ENCODE measurements at places on chromosomes 7 and 10.

DNA sequence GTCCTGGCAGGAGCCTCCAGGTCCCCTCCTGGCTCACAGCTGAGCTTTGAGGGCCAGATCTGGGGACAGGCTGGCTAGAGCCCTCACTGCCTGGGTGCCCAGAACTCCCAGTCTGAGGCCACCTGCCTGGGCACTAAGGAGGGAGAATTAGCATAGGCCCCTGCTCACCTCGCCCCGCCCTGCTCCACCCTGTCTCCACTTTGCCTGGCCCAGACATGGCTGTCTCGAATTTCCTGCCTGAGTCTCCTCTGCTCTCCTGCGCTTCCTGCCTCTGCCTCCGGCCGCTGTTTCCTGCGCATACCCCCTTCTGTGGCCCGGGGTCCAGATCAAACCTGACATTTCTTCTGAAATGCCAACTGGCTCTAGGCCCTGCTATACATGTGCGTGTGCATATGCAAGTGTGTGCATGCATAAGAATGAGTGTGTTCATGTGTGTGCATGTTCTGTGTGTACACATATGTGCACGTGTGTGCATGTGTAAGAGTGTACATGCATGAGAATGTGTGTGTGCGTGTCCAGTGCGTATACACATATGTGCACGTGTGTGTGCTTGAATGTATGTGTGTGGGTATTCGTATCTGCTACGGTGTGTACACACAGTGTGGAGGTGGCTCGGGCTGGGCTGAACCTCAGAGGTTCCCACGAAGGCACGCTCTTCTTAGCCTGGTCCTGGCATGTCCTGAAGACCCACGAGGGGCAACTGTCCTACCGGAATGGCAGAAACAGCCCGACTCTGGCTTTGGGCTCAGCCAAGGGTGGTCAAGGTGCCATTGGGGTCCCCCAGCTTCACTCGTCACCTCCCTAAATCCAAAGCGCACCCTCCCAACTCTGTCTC lies 64.9 kb downstream of the MYL10 start:
- no peak for DNase-seq

GRCh38 chr7:11232462-11232861 lies 258.8 kb downstream of the PHF14 start:
- no peak for DNase-seq

- no peak for DNase-seq
Measured at GRCh38 chr10:33370434-33370930, 36.0 kb upstream of the NRP1 start.

- no peak for DNase-seq
Measured at GRCh38 chr7:47349401-47349800, 232.5 kb downstream of the TNS3 start.

- DNase-seq = no peak
Measured at GRCh38 chr10:78829565-78829964, 239.2 kb upstream of the ZMIZ1 start.

- DNase-seq = no peak
Measured at GRCh38 chr7:23981314-23981713, 271.3 kb downstream of the STK31 start.

DNA sequence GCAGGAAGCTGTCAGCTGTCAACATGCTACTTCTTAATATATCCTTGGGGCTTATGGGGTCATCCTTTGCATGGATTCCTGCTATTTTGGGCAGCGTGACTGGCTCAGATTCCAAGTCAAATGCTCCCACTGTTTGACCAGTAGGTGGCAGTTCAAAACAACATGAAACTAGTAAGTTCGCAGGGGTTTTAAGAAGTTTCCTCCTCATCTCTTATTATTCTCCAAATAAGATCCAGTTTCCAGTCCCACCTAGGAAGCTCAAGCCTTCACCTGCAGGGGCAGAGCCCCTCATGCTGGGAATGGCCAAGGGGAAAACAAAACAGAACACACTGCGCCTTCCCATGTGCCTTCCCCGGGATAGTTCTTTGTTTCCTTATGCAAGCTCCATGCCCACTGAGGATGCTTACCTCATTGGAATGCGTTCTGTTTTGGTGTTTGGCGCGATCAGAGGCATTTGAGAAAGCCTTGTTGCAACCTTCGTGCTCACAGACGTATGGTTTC lies 259.8 kb downstream of the GLI3 start:
- DNase-seq = no peak

GRCh38 chr7:159247910-159248309 lies 103.2 kb upstream of the VIPR2 start:
- no peak for DNase-seq

DNA sequence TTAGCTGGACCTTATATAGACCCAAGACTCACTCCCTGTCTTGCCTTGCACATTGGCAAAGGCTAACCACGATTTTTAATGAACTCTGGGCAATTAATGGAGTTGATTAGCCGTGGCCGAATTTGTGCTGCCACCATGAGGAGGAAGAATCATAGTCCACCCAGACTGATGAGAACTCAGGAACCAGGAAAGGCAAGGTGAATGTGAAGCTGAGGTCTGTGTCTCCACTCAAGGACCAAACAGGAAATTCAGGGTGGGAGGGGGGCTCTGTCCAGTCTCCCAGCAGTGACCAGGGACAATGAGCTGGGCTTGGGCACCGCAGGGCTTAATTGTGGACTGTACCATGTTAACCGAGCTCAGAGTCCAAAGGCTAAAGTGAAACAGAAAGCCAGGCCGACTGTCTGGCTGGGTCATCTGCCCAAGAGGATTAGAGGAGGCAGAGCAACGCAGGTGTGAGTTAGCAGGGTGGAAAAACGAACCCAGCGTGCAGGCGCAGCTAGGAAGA lies 127.0 kb upstream of the JCAD start:
- DNase-seq = no peak

GRCh38 chr10:125124907-125125306 lies 35.5 kb downstream of the CTBP2 start:
- no peak for DNase-seq

GRCh38 chr7:36283711-36284130 lies 105.9 kb upstream of the ANLN start:
- no peak for DNase-seq

DNA sequence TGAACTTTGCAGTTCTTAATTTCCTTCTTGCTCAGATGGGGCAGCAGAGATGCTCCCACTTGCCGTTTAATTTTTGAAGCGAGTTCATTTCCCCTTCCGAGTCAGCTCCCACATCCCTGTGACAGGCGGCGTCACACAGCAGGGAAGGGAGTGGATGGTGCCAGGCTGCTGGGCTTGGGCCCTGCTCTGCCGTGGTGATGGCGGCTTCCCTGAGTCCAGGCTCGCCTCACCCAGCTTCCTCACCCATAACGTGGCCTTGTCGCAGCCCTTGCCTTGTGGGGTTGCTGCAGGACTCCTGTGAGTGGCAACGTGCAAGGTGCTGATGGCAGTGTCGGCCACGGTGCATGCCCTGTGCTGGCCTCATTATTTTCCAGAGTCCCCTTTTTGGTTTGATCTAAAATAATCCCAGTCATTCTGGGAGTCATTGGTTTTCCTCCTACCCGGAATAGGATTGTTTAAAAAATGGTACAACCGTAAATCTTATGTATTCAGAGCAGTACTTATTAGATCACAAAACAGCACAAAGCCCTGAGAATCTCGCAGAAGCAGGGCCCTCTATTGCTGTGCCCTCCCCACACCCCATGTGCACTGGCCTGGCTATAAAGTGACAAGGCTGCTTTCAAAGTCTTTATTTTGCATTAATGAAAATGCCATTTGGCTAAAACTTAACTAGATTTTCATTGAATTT lies 260.1 kb downstream of the WDR37 start:
- no peak for DNase-seq

DNA sequence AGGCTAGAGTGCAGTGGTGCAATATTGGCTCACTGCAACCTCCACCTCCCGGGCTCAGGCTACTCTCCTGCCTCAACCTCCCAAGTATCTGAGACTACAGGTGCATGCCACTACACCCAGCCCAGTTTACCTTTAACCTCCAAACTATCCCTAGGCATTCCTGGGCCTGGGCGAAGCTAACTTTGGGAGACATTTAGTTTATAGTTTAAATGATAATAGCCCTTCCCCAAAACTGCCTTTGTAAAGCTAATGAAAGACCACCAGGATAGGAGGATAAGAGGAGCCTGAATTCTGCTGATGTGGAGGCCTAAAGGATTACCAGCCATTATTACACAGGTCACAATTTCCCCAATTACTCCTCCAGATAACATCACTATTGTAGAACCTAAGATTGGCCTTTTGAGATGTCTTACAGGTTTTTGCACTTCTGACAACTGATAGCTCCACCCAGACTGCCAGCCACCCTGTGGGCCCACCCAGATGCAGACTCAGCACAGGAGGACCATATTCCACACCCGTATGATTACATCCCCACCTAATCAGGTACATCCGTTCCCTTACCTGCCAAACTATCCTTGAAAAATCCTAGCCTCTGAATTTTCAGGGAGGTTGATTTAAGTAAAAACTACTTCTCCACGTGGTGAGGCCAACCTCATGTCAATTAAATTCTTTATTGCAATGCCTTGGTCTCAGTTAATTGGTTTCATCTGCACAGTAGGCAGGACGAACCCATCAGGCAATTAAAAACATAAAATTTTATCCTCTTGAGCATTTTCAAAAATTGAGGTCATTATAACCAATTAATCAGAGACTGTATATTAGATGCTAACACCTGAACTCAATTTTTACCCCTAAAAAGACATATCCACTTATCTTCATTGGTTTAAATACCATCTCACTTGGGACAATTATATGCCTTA lies 62.3 kb upstream of the TMEM254 start:
- DNase-seq = no peak

GRCh38 chr7:83677180-83677866 lies 28.4 kb upstream of the SEMA3E start:
- peak; percentile 90 for DNase-seq

Data from non-pigmented ciliary epithelial cell (primary cell).